CD8-positive, alpha-beta memory T cell (primary cell): ENCODE measurements at places on chromosomes 6 and 20.

GRCh38 chr20:30812739-30813411 is 444.6 kb upstream of the DEFB115 start:
- no peak for DNase-seq

DNA sequence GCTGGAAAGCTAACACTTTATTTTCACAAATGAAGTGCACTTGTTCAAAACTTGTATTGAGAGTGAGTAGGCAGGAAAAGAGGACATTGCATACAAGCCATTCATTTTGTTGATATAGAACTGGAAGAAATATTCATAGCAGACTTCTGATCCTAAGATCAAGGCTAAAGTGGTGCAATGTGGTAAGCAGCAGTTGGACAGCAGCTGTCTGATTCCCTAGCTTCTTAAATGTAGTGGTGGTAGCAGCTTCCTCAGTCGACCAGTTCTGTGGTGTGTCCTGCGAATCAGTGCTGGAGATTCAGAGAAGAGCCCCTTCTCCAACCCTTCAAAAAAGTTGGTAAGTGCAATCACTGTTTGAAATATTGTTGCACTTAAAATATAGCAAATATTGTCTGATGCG is 281.7 kb upstream of the GJE1 start:
- no peak for DNase-seq

DNA sequence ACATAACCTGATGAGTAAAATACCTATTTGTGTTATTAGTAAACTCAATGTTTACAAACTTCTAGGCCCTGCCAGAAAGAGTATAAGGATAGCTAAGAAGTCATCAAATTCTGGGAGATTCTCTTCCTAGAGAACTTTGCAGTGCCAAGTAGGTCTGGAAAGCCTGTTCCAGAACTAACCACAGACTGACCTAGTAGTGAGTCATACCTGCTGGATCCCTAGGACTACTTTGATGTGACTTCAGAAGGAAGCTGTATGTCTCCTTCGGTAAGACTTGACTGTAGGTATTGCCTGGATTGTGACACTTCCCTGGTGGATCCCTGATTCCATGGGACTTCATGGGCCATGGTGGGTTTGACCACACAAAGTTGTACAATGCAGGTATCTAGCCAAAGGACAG is 131.7 kb downstream of the DNAH8 start:
- DNase-seq, result no peak

GRCh38 chr6:132062626-132063025 is 111.5 kb upstream of the CCN2 start:
- no peak for DNase-seq

- DNase-seq, result peak; percentile 10
These were observed 15.8 kb upstream of the LIN28B start for GRCh38 chr6:104940893-104941728.

GRCh38 chr6:4459996-4460395 is 316.2 kb upstream of the CDYL start:
- DNase-seq, result no peak
